ENCODE measurements at places on chromosomes 2 and 18. TPM values are rescaled to one million over a fixed set of nuclear protein-coding genes. Genes with fewer than 3 reads are reported as not detected.

Gene ABHD1
- polyA plus RNA-seq, result not detected

GRCh38 chr18:30378097-30378496 is 664.4 kb downstream of the DSC3 start:
- no peak for DNase-seq

DNA sequence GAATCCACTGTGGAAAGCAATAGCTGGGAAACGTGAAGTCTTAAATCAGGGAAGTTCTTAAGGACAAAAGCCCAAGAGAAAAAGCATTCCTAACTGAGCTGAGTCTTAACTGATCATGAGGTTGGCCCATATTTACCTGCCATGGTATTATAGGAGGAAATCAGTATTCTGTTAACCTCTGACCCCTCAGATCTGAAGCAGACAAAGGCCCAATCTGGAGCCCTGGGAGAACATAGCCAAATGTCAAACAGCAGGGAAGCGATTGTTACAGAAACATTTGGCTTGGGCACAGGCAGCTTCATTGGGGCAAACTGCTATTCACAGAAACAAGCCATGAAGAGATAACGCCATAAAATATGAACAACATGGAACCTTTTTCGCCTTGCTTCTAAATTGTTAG is 18.8 kb downstream of the EPHA4 start:
- no peak for DNase-seq

DNA sequence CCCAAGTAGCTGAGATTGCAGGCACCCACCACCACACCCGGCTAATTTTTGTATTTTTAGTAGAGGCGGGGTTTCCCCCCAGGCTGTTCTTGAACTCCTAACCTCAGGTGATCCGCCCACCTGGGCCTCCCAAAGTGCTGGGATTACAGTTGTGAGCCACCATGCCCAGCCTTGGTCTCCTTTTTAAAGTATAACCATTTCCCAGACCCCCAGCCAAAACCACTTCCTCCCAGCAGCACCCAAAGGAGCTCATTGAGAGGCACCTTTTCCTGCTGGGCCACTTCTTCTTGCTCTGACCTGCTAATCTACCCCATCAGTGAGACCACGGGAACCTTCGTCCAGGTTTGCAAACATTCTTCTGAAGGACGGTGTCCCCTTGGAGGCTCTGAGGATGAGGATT is 69.9 kb downstream of the INPP5D start:
- DNase-seq, result no peak

DNA sequence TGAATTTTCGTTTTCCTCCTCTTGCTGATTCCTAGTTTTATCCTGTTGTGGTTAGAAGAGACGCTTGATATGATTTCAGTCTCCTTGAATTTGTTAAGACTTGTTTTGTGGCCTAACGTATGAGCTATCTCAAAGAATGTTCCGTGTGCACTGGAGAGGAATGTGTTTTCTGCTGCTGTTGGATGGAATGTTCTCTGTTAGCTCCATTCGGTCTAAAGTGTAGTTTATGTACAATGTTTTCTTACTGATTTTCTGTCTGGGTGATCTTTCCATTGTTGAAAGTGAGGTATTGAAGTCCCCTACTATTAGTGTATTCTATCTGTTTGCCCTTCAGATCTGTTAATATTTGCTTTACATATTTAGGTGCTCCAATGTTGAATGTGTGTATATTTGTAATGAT is 25.9 kb downstream of the COLEC11 start:
- DNase-seq, result peak; percentile 92

GRCh38 chr2:25295621-25296020 is 46.1 kb downstream of the DNMT3A start:
- DNase-seq, result no peak

DNA sequence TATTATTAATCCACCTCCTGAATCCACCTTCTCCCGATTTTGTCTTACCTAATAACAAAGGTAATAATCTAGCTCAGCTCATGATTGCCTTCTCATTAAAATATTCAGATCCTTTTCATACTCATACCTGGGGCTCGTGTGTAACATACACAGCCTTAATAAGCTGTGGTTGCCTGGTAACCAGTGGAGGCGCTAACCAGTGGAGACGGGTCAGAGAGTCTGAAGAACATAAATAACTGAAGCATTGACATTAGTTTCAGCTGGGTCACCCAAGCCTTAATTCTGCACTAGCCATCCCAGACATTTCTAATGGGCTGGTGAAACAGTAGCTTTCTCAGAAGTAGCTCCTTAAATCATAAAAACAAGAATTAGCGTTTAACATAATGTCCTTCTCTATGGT is 14.8 kb upstream of the DTNA start:
- no peak for DNase-seq

Measured in foreskin keratinocyte (primary cell).